IMR-90 (cell line): ENCODE measurements at places on chromosomes 6 and 20. TPM values are rescaled to one million over a fixed set of nuclear protein-coding genes. Genes with fewer than 3 reads are reported as not detected.

The SCRT2 gene
- total RNA-seq, result not detected in 2 replicates

DNA sequence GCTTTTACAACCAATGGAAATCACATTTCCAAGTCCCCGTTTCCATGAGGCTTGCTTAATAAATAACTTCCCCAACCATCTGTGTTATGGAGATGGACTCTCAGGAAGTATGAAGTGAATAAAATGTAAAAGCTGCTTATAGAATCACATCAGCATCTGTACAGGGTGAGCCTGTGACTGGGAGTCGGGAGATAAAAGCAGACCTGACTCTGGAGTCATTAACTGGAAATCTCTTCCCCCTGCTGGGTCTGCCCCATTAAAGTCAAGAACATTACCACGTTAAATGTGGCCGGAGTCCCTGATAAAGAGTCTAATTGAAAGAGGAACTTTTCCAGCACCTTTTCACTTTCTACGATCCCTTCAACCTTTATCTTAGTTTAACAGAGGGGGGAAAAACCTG, 368.5 kb downstream of the DOK5 start:
- no peak for DNase-seq

DNA sequence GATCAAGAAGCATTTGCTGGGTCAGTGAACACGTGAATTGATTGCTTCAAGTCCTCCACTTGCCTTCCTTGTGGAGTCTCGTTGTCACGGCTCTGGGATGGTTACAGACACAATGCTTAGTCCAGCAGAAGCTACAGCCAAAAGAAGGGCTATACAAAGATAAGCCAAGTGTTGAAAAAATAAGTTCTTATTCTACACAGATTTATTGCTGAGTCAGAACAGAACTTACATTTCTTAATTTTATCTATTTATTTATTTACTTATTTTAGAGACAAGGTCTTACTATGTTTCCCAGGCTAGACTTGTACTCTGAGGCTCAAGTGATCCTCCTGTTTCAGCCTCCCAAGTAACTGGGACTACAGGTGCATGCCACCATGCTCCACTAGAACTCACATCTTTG, 199.0 kb downstream of the MYLK4 start:
- DNase-seq, result no peak

The FOXO3 gene
- total RNA-seq, result 35.3 and 38.7 TPM in 2 replicates

DNA sequence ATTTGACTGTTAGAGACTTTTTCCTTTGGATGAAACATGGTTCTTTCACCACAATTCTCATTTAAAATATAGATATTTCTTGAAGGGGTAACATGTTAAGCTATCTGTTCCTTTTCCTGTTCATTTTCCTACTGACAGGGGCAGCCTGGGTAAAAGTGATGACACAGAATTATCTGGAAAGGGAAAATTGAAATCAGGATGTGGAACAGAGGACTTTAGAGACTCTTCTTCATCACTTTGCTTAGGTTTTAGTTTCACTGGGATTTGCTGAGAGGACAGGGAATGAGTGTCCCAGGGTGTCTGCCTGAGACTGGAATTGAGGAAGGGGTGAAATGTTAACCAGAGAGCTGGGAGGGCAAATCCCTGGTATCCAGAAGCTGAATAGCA, 116.0 kb downstream of the RNF144B start:
- no peak for DNase-seq

GRCh38 chr20:22460231-22460630, 124.1 kb downstream of the FOXA2 start:
- no peak for DNase-seq

DNA sequence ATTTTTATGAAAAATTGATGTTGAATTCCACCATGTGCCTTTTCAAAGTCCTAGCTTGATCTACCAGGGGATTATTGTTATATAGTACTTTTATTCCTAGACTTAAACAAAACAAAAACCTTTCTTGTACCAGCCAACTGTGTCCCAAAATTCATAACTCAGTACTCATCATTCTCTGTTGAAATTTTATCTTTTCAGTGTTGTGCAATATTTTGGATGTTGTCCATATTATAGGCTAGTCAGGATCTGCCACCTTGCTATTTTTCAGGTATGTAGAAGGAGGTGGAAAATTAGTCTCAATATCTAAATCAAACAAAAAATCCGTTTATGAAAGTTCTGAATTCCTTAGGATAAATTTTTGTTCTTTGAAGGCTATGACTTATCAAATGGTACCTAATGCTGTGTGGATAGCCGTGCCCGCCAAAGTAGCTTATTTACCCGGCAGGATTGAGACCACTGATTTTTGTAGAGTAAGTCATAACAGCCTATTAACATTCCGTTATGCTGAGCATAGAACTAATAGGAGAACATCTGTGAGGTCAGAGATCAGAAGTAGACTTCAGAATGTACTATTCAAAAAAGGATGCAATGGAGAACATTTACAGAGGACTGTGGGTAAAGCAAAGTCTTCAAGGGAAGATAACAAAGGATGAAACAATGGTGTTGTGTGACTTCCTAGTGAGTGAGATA, 304.7 kb downstream of the SOX4 start:
- DNase-seq, result peak; percentile 87

The HLA-DOA gene
- not detected in 2 replicates for total RNA-seq

- no peak for DNase-seq
Measured at GRCh38 chr6:77883851-77884250, 231.0 kb downstream of the MEI4 start.

The PTPRA gene
- total RNA-seq, result 44.4 and 50.0 TPM in 2 replicates

GRCh38 chr20:52132337-52132736, 59.2 kb downstream of the ZFP64 start:
- no peak for DNase-seq

The TFAP2B gene
- not detected in 2 replicates for total RNA-seq

GRCh38 chr6:70685494-70686180, 18.0 kb downstream of the SMAP1 start:
- DNase-seq, result no peak

DNA sequence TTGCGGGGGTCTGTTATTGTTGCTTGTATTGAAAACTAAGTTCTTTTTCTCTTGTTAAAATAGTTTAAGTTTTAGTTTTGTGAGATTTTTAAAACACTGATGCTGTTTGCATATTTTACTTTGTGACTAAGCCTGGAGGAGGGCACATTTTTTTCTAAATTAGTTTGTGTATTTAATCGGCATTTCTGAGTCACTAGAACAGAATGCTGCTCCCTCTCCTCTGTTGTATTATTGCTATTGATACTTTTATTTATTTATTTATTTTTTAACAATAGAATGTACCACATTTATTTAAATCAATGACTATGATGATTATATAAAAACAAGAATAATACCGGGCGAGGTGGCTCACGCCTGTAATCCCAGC, 5.1 kb upstream of the FAM50B start:
- DNase-seq, result peak; percentile 82

The RAB32 gene
- 104 and 108 TPM in 2 replicates for total RNA-seq
